Substantia nigra (tissue), 51 donors: ENCODE measurements at places on chromosomes 3 and 15.

DNA sequence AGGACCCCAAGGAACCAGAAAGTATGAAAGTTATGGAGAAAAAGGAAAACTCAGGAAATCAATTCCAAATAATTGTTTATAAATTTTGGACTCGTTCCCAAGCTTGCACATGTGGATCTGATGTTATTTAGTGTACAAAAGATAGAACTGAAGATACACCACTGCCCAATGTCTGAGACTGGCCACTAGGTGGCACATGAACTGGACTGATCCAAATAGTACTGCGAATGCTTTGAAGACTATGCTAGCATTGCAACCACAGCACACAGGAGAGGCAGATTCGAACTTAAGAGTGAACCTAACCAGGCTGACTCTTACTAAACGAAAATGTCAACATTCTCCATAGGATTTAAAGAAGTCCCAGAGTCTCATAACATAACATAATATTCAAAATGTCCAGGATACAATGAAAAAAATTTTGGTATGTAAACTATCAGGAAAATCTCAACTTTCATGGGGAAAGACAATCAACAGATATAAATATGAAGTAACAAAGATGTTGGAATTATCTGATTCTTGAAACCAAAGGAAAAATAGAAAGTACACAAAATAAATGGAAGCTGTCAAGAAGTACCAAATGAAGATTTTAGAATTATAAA is 596.7 kb downstream of the FGF12 start:
- DNase-seq, result peak; percentile 17

DNA sequence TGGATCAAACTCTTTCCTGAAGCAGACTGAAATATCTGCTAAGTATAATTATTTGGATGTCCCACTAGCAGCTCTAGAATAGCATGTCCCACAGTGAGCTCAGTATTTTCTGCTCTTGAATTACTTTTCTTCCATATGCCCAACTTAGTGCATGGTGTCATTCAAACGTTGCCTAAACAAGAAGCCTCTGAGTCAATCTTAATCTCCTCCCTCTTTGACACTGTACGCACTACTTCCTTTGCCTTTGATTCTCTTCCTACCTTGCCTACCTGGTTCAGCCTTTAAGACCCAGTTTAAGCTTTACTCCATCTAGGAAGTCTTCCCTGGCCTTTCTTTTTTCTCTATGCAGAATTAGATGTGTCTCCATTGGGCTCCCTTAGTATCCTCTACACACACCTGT is 54.5 kb downstream of the SEC22A start:
- no peak for DNase-seq

DNA sequence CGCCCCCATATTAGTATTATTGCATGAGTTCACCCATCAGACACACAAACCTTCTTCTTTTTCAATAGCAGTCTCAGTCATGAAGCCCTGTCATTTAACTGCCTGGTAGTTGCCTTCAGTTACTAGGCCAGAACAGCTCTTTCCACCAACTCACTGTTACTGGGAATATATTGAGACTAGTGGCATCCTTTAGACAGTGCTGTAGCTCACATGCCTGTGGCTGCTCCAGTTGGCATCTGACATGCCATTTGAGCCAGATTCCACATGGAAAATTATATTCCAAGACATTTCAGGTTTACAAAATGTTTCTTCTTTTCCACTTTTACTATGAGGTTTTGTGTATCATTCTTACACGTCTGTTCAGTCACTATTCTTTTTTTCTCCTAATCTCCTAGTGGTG is 146.1 kb downstream of the GHSR start:
- no peak for DNase-seq

DNA sequence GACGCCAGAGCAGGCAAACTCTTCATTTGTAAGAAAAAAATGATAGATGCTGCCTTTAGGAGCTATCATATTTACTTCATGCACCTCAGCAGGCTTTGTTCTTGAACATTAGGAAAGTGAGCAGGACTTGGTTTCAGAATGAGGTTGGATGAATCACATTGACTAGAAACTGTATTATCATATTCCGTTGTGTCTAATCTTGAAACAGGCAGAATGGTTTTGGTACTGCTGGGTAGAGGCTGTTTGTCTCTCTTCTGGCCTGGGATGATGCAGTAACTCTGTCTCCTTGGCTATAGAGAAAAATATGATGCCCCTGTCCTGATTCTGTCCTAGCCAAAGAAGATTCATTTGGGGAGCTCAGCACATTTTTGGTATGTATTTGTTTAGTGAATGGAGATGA is 344.2 kb upstream of the GRM7 start:
- no peak for DNase-seq

GRCh38 chr3:98695796-98696195 is 67.3 kb upstream of the ST3GAL6 start:
- DNase-seq, result no peak

- DNase-seq, result no peak
These were observed 437.7 kb downstream of the RAP2B start for GRCh38 chr3:153599685-153600084.

- no peak for DNase-seq
These were observed 10.3 kb downstream of the PRR20G start for GRCh38 chr3:127277561-127277960.

DNA sequence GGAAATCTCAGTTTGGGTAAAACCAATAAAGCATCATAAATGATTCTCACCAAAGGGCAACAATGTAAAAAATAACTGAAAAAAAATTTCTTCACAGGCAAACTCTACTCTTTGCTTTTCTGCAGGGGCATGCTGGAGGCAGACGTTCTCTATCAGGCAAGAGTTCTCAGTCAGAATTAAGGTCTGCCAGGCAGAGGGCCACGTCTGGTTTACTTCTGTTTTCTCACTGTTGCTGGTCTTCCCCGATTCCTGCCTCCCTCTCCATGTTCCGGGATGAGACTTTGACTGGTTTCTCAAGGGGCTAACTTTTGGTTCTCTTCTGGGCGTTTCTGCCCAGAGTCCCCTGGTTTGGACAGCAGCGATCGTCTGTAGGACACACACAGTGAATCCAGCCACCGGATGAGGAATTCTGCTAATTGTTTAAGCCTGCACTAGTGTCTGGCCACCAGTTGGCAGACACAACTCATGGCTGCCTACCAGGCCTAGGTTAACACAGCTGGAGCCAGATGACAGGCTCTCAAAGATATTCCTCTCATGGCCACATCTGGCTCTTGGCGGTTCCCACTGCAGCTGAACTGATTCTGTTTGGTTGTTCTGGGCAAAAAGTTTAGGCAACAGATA is 273.1 kb downstream of the FOXP1 start:
- no peak for DNase-seq

- DNase-seq, result no peak
These were observed 186.2 kb upstream of the RASGRP1 start for GRCh38 chr15:38750786-38751185.

GRCh38 chr15:41876689-41877088 is 17.2 kb downstream of the SPTBN5 start:
- no peak for DNase-seq

GRCh38 chr3:48514431-48515227 is 10.7 kb upstream of the SHISA5 start:
- DNase-seq, result no peak

DNA sequence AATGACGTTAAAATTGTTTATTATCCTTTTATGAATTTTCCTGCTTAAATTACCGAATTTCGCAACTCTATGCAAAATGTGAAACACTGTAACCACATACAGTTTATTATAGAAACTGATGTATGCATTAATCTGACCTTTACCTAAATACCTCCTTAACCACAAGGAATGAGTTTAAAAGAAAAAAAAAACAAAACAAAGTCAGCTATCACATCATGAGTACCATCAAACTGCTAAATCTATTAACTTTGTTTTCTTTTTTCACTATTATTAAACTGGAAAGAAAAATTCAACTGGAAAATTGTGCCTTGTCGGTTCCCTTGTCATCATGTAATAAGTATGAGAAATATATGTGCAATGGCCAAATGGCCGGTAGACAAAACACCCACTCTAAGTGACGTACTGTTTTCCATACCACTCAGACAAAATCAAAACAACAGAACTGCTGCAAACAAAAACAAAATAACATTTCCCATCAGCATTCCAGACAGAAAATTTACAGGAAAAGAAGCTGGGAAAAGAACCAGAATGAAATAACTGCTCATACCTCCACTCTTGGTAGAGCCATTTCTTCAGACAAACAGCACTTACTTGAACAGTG is 415.3 kb downstream of the FOXP1 start:
- no peak for DNase-seq

GRCh38 chr15:40238532-40239403 is at the start of gene PAK6:
TSS of gene PAK6 (plus strand) at chr15:40239063. CDS start at chr15:40264786, 25,723 bp downstream.
- no peak for DNase-seq

DNA sequence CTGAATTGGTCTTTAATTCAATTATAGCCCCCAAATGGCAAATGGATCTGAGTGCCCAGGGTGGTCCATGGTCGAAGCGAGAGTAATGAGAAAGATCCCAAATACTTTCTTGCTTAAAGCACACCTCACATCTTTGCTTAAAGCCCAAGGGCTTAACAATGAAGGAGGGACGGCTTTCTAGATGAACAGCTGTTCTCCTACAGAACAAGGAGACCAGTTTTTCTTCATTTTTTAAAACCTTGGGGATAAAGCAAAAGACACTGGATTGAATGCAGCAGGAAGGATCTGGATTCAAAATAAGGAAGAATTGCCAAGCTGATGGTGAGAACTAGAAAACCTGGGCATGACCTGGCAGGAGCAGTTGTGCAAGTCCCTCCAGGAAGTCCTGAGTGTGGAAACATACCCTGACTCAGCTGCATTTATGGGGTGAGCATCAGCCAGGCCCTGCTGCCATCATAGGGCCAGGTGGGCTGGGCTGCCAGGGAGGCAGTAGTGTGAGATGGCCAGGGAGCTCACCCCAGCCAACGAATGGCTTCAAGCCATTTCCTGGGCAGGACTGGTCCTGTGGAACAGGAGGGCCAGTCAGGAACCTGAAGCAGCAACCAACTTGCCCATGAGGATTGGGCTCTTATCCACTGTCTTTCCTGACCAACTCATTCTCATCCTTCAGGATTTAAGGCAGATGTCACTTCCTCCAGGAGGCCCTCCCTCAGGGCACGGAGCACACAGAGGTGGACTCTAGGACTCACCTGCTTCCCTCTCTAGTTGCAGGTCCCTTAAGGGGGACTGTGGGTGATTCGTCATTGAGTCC is 18.4 kb upstream of the RHCG start:
- no peak for DNase-seq

DNA sequence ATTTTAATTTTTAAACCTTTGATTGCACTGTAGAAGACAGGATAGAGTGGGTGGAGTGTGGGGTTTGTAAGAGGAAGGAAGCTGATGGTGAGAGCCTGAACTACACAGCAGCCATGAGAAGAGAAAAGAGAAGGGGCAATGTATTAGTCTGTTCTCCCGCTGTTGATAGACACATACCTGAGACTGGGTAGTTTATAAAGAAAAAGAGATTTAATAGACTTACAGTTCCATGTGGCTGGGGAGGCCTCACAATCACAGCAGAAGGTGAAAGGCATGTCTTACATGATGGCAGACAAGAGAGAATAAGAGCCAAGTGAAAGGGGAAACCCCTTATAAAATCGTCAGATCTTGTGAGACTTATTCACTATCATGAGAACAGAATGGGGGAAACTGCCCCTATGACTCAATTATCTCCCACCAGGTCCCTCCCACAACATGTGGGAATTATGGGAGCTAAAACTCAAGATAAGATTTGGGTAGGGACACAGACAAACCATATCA is 37.3 kb downstream of the STARD5 start:
- no peak for DNase-seq

DNA sequence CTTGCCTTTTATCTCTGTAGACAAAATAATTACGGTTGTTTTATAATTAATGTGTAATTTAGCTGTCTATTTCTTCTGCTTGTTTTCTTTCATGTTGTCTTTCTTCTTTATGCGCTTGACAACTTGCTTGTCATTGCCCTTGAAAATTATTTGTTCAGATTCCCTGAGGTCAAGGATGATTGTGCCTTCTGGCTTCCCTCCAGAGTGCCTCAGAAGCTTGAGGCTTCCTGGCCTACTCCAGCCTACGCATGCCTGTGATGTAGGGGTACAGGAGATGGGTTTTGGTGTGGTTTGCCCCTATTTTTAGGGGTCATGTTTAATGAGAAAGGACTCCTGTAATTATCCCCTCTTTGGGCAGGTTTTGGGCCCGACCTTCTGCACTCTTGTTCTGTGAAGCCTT is 231.5 kb downstream of the SV2B start:
- no peak for DNase-seq
